ENCODE measurements at places on chromosomes 6 and 20. TPM values are rescaled to one million over a fixed set of nuclear protein-coding genes. Genes with fewer than 3 reads are reported as not detected.

GRCh38 chr20:50246367-50247195 lies 56.0 kb downstream of the CEBPB start:
- DNase-seq, result no peak

Gene SLCO4A1
- total RNA-seq, result 18.4 TPM

Gene FAM110A
- total RNA-seq, result 5.5 TPM

DNA sequence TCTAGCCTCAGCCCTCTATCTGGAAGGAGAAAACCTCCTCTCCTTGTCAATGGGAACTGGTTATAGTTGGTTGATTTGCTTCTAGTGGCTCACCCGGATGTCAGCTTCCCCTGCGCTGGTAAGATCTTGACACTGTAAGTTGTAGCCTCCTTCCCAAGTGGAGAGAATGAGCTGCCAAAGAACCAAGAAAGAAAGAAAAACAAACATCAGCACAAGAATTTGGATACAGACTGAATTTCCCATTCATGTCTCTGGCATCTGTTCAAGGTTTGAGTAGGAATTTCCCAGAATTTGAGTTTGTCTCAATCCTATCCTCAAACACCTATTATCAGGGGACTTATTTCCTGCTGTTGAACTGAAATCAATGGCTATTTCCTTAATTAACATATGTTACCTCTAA lies 44.1 kb downstream of the ELOVL2 start:
- DNase-seq, result no peak

Gene COL9A3
- 131 TPM for total RNA-seq

All from H7 (cell line).